ENCODE measurements at places on chromosomes 3 and 15.

- DNase-seq: no peak
Measured at GRCh38 chr3:123739106-123739505, 145.0 kb downstream of the MYLK start.

DNA sequence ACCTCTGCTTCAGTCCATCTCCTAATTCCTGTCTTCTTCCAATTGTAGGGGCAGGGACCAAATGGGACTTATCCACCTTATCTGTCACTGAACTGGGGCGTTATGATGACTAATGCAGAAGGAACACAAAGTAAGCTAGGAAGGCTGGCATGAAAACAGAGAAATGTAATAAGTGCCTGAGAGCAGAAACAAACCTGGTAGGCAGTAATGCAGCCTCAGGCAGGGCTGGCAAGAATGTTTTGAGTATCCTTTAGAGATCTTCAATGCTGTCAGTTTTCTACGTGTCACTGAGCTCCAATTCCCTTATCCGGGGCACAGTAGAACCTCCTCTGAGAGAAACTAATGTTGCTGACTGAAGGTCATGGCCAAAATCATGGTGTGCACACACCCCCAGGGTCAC is 246.2 kb upstream of the TBL1XR1 start:
- DNase-seq: no peak

DNA sequence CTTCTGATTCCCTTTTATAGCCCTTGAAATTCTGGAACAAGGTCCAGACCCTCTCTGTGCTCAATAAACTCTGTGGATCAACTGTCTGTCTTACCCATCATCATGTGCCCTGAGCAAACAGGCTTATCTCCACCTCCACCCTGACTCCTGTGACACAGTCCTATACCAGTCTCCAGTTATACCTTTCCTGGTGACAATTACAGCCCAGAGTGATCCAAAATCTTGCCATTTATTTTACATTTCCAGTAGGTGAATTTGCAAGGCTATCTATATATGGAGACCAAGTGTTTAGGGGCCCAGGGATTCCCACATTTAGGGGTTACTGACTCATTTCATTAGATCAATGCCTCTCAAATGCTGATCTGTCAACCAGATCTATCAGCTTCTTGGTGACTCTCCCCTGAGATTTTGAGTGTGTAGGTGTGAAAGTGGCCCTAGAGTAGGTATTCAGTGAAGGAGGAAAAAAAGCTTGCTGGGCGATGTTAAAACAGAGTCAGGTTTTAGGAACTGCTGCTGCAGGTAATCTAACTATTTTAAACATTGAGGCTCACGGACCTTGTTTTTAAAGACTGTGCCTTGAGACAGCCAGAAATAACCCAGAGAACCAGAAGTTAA is 229.6 kb upstream of the WNT5A start:
- DNase-seq: no peak

DNA sequence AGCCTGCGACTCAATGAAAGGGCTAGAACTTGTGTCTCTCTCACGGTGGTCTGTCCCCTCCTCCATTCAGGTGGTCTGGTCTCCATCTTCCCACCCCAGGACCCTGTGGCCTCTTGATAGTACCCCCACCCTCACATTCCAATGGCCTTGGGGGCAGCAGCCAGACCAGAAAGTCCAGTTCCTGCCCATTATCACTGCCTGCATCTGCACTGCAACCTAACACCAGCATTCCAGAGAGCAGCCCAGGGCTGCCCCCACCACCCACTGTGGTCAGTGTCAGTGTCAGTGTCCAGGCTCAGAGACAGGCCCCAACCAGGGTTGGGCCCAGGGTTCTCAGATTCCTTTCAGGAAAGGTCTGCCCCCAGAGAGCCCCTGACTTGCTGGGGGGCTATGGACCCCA is 12.6 kb downstream of the IGDCC3 start:
- no peak for DNase-seq

GRCh38 chr15:40285151-40285550 is 2.3 kb upstream of the ANKRD63 start:
- no peak for DNase-seq

- no peak for DNase-seq
Measured at GRCh38 chr3:34275811-34276210, 477.4 kb downstream of the PDCD6IP start.

DNA sequence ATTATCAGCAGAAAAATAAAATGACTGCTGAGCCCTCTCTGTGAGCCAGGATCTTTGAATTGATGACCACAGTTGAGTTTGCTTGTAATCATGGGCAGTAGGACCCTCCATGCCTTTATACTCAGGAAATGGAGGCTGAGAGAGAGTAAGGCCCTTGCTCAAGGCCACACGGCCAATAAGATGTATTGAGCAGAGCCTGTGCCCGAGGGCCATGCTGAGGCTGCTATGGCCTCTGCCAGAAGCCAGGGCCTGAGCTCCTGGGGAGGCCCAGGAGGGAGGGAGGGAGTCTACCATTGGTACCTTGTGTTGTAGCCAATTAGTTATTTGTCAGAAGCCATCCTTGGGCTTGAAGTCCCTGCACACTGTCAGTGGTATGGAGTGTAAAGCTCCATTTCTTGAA is 151.4 kb downstream of the DNAJB8 start:
- no peak for DNase-seq

GRCh38 chr15:72970933-72971760 is 81.1 kb upstream of the NEO1 start:
- DNase-seq: no peak

DNA sequence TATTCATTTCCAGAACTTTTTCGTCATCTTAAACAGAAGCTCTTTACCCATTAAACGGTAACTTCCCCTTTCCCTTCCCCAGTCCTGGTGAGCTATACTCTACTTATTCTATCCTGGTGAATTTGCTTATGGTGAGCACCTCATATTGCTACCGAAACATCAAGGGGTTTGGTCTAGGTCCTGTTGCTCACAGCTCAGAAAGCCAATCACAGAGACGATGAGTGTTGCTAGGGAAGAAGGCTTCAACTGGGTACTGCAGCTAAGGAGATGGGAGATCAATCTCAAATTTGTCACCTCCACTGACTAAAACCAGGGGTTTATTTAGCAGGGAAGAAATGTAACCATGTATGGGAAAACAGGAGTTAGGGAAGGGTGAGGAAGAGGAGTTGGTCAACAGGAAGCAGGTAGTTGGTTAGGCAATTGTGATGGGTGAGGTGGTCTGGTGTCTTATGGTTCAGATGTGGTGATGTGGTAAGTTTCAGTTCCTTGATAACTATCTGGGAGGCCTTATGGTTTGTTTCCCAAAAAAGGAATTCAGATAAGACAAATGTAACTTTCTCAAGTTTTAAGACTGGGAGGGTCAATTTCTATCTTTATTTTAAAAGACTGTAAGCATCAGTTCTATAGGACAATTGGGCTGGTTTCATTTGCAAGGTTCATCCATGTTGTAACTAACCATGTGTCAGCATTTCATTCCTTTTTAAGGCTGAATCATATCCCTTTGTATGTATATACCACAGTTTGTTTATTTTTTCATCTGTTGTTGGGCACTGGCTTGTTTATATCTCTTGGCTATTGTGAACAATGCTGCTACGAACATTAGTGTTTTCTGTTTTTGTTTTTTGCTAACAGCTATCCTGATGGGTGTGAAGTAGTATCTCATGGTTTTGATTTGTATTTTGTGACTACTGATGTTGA is 24.3 kb downstream of the ARHGAP11B start:
- peak; percentile 6 for DNase-seq

GRCh38 chr15:48332642-48333034 is 1.4 kb downstream of the DUT start:
- DNase-seq: no peak

DNA sequence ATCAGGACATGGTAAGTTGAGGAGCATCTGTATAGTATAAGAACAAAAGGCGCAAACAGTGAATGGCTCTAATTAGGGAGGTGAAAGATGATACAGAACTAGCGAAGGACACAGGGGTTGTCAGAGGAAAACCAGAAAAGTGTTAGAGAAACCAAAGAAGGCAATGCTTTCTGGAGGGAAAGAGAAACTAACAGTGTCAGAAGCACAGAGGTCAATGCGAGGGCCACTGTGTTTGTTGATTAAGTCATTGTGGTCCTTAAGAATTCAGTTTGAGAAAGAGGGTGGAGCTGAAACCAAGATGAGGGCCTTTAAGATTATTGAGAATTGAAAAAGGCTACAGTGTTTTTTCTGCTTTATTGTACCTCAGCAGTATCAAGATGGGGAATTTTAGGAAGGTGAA is 28.8 kb downstream of the ATG7 start:
- no peak for DNase-seq

DNA sequence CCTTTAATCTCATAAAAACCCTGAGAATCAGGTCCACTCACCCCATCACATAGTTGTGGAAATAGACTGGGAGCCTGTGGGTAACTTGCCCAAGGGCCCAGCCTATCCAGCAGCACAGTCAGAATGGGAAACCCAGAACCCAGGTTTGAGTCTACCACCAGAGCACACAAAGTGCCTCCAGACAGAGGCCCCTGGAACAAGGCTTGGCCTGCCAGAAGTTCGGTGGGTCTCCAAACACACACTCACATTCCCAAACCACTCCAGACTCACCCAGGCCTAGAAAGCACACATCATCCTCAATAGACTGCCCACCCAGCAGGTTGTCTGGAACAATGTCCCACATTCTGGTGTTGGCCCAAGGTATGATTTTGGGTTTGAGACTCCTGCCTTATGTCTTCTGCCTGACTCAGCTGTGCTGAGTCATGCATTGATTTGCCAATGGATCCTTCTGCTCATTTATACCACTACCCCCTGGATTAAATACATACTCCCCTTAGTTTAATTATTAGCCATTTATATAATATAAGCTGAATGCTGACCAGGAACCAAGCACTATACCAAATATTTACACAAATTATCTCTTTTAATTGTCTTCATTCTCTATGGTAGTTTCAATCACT is 4.5 kb downstream of the SLC12A8 start:
- no peak for DNase-seq

DNA sequence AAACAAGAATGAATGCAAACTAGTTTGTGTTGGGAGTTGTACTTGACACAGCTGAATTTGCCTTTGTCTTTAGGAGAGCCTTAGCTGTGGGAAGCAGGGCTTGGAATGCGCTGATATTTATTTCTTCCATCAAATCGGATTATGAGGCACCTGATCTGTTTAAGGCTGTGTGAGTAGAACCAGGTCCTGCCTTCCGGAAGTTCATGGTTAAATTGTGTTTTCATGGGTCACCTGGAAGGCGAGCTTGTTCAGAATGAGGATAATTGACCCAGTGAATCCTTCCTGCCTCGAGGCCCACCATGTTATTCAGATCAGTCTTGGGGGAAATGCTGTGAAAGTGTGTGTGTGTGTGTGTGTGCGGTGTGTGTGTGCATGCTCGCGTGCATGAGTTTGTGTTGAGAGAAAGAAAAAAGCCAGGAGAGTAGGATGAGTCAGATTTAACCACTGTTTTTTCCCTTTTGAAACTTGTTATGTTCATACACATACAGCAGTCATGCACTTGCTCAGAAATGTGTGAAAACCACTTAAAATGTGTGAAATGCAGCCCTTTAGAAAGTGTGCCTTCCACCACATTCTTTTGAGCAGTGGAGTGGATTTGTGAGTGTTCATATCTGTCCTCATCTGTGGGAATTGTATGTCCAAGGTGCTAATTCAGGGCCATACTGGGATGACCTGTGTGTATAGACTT is 36.7 kb downstream of the SMAD3 start:
- DNase-seq: peak; percentile 37

DNA sequence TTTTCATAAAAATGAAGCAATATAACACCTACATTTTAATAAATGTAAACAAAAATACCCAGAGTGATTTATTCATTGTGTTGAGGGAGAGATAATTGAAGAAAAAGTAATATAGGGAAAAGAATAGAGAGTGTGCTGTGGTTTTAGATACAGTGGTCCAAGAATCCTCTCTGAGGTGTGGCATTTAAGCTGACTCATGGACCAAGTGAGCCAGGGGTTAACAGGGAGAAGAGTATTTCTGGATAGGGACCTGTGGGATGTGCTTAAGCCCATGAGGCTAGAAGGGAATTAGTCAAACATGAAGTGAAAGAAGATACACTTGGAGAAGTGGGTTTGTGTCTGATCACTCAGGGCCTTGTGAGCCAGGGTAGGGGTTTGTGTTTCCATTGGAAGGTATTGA is 680.7 kb upstream of the GRM7 start:
- DNase-seq: no peak

DNA sequence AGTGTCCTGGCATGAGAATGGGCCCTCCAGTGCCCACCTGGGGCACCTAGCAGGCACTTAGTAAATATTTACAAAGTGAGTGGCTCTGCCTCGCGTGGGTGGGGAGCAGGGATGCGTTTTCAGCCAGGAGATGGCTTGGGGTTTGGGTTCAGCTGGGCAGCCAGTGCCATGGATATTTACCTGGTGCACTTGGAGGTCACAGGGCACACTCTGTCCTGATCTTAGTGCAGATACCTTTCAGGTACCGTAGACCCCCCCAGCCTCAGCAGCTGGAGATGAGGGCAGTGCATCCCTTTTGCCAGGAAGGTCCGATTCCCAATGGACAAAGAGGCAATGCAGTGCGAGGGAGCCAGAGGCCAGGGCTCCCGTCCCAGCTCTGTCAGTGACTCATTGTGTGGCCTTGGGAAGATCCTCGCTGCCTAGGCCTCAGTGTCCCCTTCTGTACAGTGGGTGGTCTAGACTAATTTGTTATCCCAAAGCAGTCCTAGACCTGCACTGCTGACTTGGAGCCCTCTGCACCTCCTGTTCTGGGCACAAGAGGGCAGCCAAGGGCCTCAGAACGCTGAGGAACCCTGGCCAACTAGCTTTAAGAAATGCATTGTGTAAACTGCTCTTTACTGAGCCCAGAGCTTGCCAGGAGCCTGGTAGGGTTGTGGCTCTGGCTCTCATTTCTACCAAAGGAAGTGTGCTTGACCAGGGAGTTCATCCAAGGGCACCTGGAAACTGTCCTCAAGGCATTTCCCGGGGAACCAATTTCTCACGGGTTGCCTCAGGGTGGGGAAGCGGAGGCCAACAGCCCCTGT is 16.0 kb downstream of the HDAC11 start:
- peak; percentile 74 for DNase-seq

DNA sequence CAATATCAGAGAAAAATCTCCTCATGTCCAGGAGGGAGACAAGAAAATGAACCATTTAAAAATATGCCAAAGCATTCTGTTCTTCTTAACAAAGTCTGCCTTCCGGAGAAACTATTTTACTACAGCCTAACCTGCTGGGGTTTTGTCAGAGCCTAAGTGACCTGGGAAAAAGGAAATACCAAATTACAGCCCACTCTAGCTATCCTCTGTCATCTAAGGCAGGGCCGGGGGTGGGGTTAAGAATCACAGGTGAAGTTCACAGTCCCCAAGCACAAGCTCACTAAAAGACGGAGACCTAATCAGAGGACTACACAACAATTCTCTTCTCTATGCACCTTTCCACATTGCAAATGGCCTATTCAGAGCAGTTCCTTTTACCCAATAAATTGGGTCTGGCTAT is 116.6 kb downstream of the TRIM42 start:
- DNase-seq: no peak

DNA sequence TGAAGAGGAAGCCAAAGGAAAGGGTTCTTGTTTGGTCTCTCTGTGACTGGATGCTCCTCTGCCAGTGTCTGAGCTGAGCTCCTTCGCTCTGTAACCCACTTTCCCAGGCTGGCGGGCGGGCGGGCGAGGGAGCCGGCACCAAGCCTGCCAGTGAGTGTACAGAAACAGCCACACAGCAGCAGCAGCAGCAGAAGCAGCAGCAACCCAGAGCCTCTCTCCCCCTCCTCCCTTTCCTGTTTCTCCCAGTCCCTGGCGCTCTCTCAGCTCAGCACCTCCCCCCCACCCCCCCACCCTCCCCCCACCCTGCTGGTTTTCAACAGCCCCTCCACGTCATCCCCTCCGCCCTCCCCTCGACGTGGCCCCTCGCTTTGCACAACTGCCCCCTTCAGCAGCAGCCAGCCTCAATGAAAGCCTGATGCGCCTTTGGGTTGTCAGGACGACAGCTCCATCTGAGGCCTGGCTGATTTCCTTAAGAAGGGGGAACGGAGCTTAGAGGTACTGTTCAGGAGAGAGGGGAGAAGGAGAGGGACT is at the start of gene LSAMP:
TSS of gene LSAMP (minus strand) at position 177 of the 531 bp plus-strand sequence.
- DNase-seq: no peak

GRCh38 chr3:42780398-42780797 is 7.3 kb upstream of the CCDC13 start:
- no peak for DNase-seq
